Right renal cortex interstitium (tissue), 3 donors: ENCODE measurements at places on chromosomes 13 and 19. TPM values are rescaled to one million over a fixed set of nuclear protein-coding genes. Genes with fewer than 3 reads are reported as not detected.

TMEM145 gene
- polyA plus RNA-seq: 0.72 TPM

TMC4 gene
- polyA plus RNA-seq: 23.0 TPM

SLC15A1 gene
- 7.4 TPM for polyA plus RNA-seq

SLAIN1 gene
- polyA plus RNA-seq: 22.7 TPM

SOHLH2 gene
- 0.72 TPM for polyA plus RNA-seq

ZNF793 gene
- 18.3 TPM for polyA plus RNA-seq

KLHL1 gene
- polyA plus RNA-seq: 1.1 TPM

ANGPTL4 gene
- 1.7 TPM for polyA plus RNA-seq

NFIX gene
- 15.0 TPM for polyA plus RNA-seq

DOHH gene
- 5.8 TPM for polyA plus RNA-seq

KLK7 gene
- 4.0 TPM for polyA plus RNA-seq
